Amygdala (tissue), 56 donors: ENCODE measurements at places on chromosomes 5 and 9.

- no peak for DNase-seq
These were observed 265.0 kb upstream of the IRX4 start for GRCh38 chr5:2147504-2148311.

DNA sequence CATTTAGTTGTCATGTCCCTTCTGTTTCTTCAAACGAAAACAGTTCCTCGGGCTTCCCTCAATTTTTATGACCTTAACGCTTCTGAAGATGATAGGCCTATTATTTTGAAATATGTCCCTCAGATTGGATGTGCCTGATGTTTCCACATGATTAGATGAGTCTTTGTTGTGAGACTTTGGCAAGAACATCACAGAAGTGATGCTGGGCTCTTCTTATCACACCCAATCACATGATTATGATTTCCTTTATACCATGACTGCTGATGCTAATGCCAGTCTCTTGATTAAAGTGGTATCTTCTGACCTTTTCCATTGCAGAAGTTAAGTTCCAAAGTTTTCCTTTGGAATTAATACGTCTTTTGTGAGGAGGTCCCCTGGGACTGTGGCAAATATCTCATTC is 175.7 kb downstream of the SAXO1 start:
- DNase-seq: no peak

DNA sequence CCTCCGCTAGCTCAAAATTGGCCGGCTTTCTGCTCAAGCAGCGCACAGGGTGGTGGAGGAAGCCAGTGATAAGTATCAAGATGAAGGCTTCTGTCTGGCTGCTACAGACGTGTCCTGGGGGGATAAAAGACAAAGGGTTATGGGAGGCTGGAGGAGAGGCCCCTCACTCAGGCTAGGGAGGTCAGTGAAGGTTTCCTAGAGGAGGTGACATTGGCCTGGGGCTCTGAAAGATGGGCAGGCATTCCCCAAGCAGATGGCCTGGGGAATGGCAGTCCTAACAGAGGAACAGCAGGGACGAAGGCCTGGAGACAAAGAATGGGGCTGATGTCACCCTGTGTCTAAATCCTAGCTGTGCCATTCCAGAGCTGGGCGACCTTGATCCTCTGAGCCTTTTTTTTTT is 32.3 kb downstream of the OLFML2A start:
- DNase-seq: no peak

- DNase-seq: peak; percentile 28
These were observed 30.5 kb downstream of the PTCH1 start for GRCh38 chr9:95486318-95486717.

GRCh38 chr9:121779381-121780117 is 128.1 kb downstream of the DAB2IP start:
- DNase-seq: peak; percentile 42

- DNase-seq: no peak
These were observed 254.7 kb upstream of the TRPC7 start for GRCh38 chr5:136620016-136620419.

GRCh38 chr9:27599102-27599869 is 26.0 kb upstream of the C9orf72 start:
- DNase-seq: no peak

GRCh38 chr9:9045572-9045971 is 1246.0 kb upstream of the DMAC1 start:
- no peak for DNase-seq

GRCh38 chr5:38926121-38926520 is 80.3 kb downstream of the OSMR start:
- DNase-seq: no peak

DNA sequence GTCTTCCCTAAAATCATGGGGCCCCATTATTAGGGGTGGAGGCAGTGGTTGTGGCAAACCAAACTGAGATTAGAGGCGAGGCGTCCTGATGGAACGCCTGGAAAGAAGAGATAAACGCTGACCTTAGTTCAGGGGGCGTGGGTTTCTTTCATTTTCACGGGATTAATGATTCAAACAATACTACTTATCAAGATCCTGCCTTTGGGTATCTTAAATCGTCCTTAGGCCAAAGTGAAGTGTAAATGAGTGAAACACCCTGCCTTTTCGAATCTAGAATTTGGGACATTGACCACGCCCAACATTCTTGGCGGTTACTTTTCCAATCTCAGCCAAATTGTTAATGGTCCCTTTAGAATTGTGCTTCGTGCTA is 1.0 kb upstream of the UBTD2 start:
- no peak for DNase-seq

DNA sequence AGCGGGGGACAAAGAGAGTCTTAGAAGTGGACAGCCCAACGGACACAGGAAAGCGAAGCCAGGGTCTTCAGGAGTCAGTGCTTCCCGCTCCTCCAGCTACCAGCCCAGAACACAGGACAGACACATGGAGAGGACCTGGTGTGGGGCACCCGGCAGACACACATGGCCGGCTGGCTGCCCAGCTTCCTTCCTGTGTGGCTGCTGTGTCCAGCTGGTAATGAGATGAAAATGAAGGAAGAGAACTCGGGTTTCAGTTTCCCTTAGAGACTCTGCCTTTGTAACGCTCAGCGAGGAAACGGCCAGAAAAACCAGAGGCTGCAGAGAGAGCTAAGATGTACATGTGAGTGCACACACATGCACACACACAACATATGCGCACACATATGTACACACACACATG is 87.5 kb downstream of the SECISBP2 start:
- DNase-seq: no peak

GRCh38 chr9:113998114-113998513 is 80.0 kb downstream of the AMBP start:
- no peak for DNase-seq

- DNase-seq: no peak
These were observed 106.1 kb upstream of the LHFPL2 start for GRCh38 chr5:78754655-78755054.

DNA sequence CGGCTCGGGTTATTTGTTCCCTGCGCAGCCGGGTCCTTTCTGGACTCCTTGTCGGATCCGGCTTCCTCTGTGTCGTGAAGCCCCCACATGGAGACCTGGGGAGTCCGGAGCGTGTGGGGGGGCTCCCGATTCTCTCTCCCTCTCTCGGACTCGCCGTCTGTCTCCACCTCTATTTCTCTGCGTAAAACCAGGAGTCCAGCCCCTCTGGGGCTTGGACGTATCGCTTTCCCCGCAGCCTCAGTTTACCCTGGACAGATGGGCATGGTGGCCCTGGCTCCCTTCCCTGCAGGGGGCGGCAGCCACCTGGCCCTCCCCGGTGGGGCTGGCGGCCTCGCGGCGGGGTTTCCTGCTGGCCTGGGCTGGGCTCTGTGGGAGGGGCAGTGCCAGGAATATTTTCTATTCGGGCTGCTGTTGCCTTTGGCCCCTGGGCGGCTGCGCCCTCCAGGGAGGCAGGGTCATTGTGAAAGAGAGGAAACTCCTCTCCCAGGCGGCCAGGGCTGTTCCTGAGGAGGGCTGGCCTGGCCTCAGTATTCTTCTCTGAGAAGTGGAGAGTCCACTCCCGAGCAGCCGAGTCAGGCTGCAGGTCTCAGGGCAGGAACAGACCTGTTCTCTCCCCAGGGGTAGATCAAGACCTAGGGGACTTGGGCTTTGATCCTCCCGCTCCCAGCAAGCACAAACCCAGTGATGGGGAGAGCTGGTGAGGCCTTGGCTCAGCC is 665 bp downstream of the ASS1 start:
- no peak for DNase-seq

DNA sequence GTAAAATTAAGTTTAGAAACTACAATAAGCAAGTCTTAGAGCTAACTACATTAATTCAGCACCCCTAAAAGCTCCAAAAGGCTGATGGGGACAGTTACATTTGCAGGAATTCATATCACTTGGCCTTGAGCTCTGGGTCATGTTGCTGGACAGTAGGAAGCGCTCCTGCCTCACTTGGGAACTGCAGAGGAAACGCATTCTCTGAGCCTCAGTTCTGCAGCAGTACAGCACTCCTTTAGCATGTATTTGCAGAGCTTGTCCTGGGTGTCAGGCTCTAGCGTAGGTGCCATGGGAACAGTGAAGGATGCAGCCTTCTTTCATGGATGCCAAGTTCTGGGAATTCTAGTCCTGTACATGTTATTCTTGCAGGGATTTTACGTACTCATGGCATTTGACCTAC is 710.4 kb downstream of the IRX1 start:
- no peak for DNase-seq

DNA sequence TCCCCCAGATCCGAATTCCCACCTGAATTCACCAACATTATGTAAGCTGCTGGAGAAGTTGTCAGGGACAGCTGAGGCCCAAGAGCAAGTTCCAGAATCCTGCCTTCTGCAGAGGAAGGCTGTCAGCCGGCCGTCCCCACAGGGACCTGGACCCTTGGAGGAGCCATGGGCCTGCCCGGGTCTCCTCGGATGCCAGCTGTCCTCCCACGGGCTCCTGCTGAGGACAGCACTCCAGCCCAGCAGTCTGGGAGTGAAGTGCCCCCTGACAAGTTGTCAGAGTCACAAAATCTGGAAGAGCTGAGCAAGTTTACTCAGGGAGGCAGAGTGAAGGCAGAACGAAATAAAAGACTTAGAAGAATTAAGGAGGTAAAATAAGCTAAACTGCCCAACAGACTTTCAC is 192.5 kb upstream of the DAPK1 start:
- DNase-seq: no peak

DNA sequence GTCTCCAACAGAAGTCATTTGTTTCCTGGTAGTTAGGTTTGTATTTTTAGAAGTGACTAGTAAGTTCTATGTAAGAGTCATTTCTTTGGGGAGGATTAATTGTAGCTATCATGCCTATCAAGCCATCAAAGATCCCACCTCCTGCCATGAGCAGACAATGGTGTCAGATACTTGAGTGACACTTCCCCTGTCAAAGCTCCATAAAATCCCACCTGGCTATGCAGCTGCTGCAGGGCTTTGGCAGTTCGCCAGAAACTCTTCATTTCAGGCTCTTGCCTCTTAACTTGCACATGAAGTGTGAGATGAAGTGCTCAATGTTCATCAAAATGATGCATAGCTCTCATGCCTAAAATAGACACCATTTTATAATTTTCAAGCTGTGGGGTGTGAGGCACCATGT is 312.1 kb downstream of the CDH12 start:
- no peak for DNase-seq

DNA sequence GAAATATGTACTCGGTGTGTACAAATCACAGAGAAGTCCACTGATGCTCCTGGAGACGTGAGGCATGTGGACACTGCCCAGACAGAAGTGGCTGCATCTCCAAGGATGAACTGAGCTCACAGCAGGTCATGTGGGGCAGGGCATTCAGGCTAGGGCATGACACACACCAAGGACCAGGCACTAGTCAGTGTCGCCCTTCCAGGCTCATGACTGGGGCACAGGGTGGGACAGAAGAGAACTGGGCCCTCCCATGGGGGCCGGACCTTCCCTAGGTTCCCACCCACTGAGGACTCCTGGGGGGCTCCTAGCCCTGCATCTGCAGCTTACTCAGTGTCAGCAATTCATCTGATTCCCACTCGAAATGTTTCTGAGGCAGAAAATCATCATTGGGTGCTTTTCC is 256.8 kb upstream of the IRX4 start:
- DNase-seq: no peak

DNA sequence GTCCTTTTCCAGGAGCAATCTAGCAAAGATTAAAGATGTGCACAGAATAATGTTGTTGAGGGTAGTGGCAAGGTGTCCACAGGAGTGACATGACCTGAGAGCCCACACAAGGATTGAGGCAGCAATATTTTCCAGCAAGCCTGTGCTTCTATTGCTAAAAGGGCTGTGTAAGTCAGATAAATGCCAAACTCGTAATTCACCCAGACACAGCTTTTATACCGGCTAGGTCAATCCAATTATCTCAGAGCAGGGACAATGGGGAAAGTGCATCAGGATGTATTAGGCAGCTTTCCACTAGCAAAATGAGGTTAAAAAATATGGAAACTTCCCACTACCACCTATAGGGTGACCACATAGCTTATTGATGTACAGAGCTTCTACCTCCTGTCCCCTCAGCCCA is 34.8 kb upstream of the RAB3C start:
- no peak for DNase-seq

- no peak for DNase-seq
These were observed 96.5 kb downstream of the EHMT1 start for GRCh38 chr9:137715321-137715720.

DNA sequence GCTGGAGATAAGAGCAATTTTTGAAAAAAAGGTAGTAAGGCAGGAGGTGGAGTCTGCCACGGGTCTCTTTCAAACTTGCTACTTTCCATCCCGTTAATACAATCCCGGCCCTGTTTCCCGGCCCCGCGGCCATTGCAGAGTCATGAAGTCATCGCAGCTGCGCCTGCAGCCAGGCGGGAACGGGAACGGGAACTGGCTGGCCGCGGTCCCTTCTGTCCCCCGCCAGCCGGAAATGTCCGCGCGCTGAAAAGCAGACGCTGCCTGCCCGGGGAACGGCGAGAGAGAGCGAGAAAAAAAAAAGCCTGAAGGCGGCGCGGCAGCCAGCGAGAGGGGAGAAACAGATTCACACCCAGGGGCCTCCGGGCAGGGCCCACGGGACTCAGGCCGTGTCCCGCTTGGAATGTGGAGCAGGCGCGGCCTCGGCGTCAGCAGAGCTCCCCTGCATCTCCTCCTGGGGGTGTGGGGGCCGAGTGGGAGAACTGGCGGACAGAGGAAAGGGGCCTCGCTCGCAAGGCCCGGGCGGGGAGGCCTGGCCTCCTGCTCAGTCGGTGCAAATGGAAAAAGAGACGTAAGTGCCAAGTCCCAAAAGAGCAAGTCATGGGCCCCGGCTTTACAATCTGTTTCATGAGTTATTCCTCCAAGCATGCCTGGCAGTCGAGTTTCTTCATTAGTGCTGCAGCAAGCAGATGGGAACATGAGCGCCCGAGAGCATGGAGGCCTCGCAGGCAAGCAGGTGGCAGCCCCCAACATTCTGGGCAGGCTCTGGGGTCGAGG is 201.2 kb upstream of the GAS1 start:
- peak; percentile 65 for DNase-seq

DNA sequence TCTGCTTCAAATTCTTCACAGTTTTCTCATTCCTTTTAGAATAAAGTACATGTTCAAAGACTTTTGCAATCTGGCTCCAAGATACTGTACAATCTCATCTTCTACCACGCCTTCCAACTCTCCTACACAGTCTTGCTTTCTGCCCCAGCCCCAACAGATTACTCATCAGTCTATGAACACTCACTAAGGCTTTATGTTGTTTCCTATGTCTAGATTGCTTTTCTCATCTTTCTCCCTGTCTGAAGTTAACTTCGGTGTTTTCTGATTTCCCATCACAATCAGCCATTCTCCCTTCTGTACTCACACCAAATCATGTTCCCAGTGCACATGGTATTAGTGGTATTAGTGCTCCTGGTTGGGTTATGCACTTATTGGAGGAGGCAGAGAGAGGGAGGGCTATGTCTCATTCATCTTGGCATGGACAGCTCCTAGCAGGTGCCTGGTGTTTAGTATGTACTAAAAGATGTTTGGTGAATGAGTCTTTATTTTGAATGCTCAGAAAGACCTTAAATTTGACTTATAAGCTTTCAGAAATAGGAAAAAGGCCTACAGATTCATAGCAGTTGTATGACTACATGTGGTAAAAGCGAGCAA is 44.0 kb upstream of the ZNF608 start:
- no peak for DNase-seq

GRCh38 chr9:13388157-13388556 is 108.7 kb upstream of the MPDZ start:
- DNase-seq: no peak
